Lung microvascular endothelial cell (primary cell): ENCODE measurements at places on chromosomes 4 and X.

GRCh38 chr4:105430811-105431210 lies 43.1 kb downstream of the PPA2 start:
- no peak for DNase-seq

GRCh38 chrX:32185160-32185559 lies 1026.2 kb downstream of the DMD start:
- no peak for DNase-seq

- DNase-seq = no peak
Measured at GRCh38 chrX:143615851-143616250, 20.1 kb downstream of the SLITRK4 start.

DNA sequence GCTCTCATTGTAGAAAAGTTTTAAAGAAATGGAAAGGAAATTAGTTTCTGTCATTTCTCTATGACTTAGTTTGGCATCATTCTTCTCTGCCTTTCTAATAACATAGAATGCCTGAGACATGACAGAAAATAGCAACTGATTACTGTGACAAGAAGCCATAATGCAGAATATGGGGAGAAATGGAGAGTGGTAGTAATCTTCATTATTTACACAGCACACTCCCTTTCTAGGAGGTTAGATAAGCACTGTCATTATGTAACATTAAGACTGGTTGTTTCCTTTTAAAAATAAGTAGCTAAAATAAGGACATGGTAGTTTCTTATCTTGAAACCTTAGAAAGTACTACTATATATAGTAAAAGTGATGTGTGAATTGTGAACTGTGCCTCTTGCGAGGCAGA lies 1227.9 kb upstream of the PABPC4L start:
- no peak for DNase-seq

DNA sequence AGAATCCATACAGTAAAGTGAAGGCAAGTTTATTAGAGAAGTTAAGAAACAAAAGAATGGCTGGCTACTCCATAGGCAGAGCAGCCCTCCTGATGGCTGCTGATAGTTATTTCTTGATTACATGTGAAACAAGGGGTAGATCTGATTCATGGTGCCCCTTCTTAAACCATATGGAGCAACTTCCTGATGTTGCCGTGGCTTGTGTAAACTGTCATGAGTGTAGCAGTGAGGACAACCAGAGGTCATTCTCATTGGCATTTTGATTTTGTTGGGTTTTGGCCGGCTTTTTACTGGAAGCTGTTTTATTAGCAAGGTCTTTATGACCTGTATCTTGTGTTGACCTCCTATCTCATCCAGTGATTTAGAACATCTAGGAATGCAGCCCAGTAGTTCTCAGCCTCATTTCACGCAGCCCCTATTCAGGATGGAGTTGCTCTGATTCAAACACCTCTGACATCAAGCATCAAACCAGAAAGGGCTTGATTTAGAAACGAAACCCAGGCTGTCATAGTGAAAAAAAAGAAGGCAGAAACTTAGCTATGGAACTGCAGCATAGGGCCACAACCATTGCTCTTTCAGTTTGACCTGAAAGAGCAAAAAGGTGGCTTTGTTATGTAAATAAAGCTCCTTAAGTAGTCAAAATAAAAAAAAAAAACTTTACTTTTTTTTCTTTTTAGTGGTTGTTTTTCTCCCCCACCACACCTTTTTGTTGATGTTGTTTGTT lies 37.8 kb downstream of the SPCS3 start:
- no peak for DNase-seq
